ENCODE measurements at places on chromosomes 16 and 17.

GRCh38 chr17:5563456-5563855 lies 20.9 kb downstream of the NLRP1 start:
- DNase-seq, result no peak

DNA sequence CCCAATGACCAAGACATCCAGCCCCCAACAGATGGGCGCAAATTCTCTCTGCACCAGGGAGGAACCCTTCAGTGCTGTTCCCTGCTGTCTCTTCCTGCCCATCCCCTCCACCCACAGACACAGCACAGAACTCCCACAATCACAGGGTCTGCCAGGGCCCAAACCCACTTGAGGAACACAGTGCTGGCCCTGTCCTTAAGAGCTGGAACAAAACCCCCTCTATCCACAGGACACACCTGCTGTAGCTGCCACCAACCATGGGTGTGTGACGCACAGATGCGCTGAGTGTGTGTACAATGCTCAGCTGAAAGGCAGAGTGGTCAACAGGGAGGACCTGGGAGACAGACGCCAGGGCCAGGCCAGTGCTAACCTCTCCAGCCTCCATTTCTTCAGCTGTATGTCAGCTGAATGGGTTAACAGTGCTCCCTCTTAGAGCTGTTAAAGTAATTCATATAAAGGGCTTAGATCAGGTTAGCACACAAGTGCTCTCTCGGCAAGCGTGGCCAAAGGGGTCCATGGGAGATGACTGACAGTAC lies 62.1 kb downstream of the AMFR start:
- DNase-seq, result no peak

DNA sequence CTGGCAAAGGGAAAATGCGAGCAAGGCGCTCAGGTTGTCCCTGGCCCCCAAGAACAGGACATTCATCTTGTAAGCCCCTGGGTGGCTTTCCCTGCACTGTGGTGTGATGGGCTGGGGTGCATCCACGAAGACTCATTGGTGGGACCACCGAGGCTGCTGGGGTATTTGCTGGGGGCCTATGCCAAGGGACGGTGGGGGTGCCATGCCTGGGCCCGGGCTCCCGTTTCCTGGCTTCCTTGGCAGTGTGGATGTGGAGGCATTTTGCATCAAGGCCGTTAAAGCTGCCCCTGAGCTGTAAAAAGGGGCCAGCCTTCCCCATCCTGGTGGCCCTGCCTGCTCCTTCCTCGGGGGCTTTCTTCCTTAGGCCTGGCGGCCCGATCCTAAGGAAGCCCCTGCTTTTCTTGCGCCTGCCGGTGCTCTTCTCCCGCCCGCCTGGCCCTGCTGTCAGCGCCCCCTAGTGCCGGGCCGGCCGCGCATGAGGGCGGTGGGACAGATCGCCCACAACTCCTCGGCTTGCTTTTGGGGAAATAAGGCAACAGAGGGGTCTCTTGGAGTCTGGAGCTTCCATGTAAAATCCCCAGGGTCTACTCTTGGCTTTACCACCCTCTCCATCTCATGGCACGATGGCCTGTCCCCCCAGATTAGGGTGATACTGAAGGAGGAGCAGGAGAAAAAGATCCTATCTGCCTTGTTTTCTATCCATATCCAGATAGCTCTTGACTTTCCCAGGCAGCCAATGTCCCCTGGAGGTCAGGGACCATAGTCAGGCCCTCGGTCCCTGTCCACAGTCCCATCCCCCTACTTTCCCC lies 9.8 kb upstream of the TBX2 start:
- no peak for DNase-seq

GRCh38 chr16:12172343-12172742 lies 195.8 kb downstream of the SNX29 start:
- no peak for DNase-seq

- no peak for DNase-seq
Observed at GRCh38 chr16:13634959-13635358, 285.0 kb upstream of the ERCC4 start.

DNA sequence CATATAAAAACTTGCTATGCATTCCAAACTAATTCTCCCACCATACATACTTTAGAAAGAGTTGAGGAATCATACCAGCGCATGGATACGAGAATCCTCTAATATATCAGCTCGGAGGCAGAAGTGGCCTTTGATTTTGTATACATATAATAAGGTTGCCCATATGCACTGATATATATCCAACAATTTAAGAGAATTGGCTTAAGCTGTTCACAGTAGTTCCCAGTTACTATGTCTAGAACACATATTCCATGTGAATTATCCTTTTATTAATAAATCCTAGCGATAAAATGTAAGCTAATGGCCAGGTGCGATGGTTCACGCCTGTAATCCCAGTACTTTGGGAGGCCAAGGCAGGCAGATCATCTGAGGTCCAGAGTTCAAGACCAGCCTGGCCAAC lies 19.3 kb upstream of the ERN1 start:
- no peak for DNase-seq

DNA sequence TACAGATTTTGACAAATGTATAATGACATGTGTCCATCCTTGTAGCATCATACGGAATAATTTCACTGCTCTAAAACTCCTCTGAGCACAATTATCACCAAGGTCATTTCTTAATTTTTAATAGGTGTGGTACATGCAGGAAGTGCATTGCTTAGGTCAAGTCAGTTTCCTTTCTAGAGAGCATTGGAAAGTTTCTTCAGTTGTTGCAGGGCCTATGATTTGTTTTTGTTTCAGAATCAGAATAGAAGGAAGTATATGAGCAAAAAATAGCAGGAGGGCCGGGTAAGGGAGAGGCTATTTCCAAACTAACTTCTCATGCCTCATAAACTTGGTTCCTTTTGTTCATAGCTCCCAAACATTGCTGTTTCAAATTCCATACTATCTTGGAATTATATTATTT lies 24.0 kb upstream of the SLFN5 start:
- DNase-seq, result no peak

GRCh38 chr17:69712801-69713311 lies 298.4 kb downstream of the MAP2K6 start:
- no peak for DNase-seq

- DNase-seq, result no peak
Observed at GRCh38 chr16:920051-920681, 50.6 kb downstream of the LMF1 start.

DNA sequence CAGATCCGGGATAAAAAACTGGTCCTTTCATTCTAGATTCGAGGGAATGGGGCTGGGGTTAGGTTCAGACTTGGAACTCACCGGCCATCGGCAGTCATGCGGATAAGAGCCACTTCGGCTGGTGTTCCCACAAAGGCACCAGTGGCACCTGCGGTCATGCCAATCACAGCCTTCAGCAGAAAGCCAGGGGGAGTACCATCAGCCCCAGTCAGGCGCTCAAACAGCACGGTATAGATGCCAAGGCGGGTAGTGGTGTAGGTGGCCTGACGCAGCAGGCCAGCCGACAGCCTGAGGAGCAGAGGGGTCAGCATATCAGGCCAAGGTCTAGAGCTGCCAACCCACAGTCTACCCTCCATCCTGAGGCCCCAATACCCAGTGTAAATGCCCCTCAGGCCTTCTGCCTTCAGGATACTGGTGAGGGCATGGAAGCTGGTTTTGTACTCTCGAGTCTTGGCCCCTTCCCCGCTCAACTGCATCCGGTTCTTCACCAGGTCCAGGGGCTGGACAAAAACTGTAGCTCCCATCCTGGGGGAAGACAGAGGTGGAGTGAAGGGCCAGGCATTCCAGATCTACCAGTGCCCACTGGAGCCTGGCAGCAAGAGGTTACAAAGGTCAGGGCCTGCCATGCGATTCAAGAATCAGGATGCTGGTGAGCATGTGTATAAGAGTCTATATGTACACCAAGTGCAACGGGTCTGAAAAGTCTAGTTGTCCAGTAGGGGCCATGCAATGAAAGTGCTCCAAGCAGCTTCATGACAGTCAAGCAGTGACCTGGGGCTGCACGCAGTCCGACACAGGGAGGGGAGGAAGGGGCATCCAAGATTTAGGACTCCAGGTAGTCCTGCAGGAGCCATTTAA lies 929 bp downstream of the SLC25A11 start:
- DNase-seq, result no peak

GRCh38 chr17:1764284-1764683 lies 2.4 kb downstream of the SERPINF1 start:
- DNase-seq, result no peak

- DNase-seq, result no peak
Observed at GRCh38 chr17:67436233-67436632, 59.2 kb downstream of the PITPNC1 start.

- DNase-seq, result no peak
Observed at GRCh38 chr17:4130715-4131114, 12.1 kb downstream of the ZZEF1 start.

GRCh38 chr17:1107777-1108477 lies 71.9 kb downstream of the ABR start:
- no peak for DNase-seq

- DNase-seq, result no peak
Observed at GRCh38 chr16:47949276-47949675, 206.5 kb downstream of the ABCC12 start.

DNA sequence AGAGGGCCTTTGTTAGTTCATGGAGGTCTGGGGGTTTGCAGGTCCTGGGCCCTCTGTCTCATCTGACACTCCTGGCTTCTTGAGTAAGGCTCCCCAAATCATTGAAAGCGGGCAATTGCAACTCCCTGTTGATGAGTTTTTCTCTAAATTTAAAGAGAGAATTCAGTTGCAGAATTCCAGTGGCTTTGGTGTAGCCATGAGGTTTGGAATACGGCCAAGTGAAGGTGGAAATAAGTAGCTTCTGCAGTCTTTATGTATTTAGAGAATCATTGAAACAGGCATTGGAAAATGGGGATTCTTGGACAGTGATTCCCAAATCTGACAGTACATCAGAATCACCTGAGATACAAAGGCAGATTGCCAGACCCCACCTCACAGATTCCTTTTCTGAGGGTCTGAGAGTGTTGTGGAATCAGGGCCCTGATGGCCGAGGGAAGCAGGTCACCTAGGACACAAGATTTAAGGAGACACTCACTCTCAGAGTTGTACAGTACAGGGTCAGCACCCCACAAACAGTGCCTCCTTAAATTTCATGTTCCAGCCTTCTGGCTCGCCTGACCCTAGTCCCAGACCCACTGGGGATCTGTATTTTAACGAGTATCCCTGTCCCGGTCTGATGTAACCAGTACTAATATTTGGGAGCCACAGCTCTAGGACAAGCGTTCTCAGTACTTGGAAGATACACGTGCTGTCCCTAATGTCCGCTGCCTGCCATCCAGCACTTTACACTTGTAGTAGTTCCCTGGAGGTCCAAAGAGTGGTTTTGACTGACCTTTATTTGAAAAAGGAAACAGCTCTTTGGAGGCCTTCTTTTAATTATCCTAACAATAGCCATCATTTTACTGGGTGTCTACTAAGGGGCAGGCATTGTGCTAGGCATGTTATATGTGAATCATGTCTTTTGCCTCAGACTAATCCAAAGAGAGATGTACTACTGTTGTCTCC lies 37.8 kb downstream of the YPEL2 start:
- no peak for DNase-seq

DNA sequence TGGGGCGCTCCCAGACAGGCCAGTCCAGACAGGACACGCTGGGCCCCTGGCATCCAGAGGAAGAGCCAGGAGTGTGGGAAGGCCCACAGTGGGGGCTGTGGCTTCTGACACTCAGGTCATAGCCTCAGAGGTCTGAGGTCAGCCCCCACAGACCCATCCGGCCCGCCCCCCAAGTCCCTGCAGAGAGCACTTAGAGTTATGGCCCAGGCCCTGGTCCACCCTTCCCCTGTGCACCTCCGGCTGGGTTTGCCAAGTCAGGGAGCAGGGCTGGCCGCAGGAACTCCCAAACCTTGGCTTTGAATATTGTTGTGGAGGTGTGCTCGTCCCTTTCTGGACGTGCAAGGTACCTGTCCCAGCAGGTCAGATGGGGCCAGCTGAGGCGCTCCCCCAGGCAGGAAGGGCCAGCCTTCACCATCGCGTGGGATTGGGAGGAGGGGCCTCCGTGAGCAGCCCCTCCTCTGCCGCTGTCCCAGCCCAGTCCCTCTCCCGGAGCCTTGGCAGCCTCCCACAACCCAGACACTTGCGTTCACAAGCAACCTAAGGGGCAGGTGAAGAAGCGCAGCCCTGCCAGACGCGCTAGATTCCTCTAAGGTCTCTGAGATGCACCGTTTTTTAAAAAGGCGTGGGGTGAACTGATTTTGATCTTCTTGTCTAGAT lies 74.6 kb downstream of the SOCS1 start:
- DNase-seq, result no peak

GRCh38 chr16:17658881-17659280 lies 188.1 kb upstream of the XYLT1 start:
- no peak for DNase-seq

DNA sequence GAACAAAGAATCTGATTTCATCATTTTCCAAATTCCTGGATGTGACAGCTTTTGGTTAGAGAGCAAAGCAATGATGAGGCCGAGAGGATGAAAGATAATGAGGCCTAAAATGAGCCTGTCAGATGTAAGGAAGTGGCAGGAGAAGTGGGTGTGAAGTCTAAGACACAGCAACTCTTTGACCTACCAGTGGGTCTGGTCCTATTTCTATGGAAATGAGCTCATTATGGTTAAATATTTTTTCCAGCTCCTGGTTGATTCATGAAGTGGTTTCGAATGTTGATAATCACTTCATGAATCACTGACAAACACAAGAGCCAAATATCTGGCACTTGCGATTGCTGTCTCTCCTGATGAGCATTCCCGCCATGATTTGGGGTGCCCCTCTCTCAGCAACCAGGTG lies 273.3 kb upstream of the CDH5 start:
- no peak for DNase-seq

- no peak for DNase-seq
Observed at GRCh38 chr17:39921323-39921722, 2.9 kb upstream of the GSDMB start.

DNA sequence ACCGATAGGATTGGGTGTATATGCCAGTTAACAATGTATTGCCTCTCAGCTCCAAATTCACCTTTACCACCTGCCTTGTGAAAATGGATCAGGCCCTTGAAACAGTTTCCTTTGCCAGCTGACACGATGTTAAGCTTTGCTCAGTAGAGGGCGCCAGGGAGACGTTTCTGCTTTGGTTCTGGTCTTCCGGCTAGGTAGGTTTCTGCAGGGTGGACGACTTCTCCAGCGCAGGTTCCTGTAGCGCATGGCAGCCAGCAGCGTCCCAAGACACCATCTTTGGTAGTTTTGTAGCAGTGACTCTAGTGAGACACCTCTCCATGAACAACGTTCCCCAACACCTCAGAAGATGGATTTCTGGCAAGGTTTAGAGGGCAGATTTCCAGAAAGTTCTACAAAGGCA lies 24.0 kb downstream of the SYCE1L start:
- DNase-seq, result peak; percentile 50

DNA sequence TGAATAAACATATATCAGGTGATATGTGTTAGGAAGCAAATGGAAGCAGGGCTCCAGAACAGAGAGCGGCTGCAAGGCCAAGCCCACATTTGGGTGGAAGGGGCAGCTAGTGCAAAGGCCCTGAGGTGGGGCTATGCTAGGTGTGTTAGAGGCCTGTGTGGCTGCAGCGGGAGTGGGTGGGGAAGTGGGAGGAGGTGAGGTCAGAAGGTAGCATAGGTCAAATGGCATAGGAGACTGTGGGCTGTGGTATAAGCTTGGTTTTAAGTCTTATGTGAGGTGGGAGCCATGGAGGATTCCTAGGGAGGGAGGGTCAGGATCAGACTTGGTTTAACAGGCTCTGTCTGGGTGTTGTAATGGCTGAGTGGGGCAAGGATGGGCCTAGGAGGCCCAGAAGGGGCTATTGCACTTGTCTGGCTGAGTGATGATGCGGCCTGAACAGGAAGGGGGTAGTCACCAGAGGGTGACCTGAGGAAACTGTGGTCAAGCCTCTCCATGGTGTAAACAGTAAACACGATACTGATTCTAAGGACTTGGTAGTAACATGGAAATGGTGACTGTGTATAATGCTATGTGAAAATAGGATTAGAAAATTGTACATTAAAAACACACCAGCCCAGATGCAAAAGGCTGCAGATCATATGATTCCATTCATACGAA lies 31.1 kb downstream of the RAI1 start:
- no peak for DNase-seq

All from iPS DF 19.7 (cell line).